Endothelial cell of umbilical vein (primary cell): ENCODE measurements at places on chromosomes 2 and 18. TPM values are rescaled to one million over a fixed set of nuclear protein-coding genes. Genes with fewer than 3 reads are reported as not detected.
A peak's percentile ranks its signal among the peaks of the same experiment; 100 is the strongest.

GRCh38 chr2:54672590-54673456, 50.6 kb upstream of the EML6 start:
- DNase-seq: peak; percentile 21

DNA sequence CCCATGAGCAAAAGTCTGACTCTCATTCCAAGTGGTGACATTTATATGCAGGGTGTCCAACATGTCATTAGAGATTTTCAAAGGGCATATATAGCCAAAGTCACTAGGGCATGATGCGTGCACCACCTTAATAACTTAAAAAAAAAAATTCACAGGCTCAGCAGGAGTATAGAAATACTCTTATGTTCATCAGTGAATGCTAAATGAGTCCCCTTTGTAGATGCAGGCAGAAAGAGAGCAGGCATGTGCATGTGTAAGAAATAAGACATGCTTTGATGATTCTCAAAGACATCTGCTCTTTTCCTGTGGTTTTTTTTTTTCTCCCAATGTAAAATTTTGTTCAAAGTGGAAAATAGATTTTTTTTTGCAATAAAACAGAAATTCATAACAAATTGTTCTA, 112.3 kb upstream of the AQP4 start:
- DNase-seq: no peak

The DPP4 gene
- total RNA-seq: 3.0 and 6.2 TPM in 2 replicates

- no peak for DNase-seq
Measured at GRCh38 chr18:48913201-48913600, 37.6 kb downstream of the SMAD7 start.

The EML4 gene
- 30.8 and 32.0 TPM in 2 replicates for total RNA-seq

DNA sequence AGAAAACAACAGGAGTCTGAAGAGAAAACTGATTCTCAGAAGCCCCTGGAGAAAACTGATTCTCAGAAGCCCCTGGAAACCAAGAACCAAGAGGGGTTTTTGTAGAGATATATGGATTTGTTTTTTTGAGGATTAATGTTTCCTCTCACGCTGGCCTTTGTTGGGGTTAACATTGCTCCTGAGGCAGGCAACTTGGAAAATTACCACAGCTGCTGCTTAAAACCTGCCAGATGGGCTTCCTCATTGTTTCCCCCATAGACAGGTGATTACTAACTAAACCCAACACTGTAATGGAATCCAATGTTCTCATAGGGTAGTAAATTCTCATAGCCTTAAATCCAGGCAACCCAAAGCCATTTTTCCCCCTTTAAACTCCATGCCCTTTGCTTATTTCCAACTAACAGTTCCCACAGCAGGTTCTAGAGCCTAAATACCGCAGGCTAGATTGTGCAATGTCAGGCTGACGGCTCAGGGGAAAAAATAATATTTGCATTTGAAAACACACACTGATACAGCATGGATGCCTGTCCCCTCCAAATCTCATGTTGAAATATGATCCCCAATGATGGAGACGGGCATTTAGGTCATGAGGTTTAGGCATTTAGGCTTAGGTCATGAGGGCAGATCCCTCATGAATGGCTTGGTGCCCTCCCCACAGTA, 272.3 kb upstream of the PKDCC start:
- no peak for DNase-seq

The GLI2 gene
- total RNA-seq: 0.13 and 0.51 TPM in 2 replicates

DNA sequence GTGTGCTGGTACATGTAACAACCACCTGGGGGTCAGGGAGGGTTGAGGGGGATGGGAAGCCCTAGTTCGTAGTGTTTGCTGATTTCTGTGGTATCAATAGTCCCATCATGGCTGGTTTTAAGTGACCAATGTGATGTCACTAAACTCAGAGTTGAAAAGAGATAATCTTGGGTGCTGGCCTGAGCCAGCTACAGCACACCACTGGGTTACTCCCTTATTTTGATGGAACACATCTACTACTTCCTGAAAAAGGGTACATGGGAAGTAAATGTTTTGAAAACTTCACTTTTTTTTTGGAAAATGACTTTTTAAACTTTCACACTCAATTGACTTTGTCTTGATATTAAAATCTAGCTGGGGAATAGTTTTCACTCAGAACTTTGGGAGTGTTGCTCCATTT, 87.0 kb upstream of the CXCR4 start:
- DNase-seq: no peak

GRCh38 chr2:112832841-112833638, 3.5 kb downstream of the IL1B start:
- no peak for DNase-seq

DNA sequence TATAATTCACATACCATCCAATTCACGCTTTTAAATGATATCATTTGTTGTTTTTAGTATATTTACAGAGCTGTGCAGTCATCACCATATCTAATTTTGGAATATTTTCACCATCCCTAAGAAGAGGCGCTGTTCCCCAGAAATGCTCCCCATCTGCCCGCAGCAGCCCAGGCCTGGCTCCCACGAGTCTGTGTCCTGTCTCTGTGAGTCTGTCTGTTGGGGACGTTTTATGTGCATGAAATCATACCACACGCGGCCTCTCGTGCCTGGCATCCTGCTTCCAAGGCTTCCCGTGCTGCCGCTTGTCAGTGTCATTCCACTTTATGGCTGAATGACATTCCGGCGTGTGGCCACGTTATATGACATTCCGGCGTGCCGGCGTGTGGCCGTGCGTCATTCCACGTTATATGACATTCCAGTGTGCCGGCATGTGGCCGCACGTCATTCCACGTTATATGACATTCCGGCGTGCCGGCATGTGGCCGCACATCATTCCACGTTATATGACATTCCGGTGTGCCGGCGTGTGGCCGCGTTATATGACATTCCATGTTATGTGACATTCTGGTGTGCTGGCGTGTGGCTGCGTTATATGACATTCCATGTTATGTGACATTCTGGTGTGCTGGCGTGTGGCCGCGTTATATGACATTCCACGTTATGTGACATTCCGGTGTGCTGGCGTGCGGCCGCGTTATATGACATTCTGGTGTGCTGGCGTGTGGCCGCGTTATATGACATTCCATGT, 276.4 kb downstream of the TWIST2 start:
- no peak for DNase-seq

GRCh38 chr18:39259736-39260135, 1694.1 kb upstream of the CELF4 start:
- DNase-seq: no peak

- no peak for DNase-seq
Measured at GRCh38 chr2:190255676-190256075, 64.0 kb downstream of the HIBCH start.

The GPC1 gene
- total RNA-seq: 23.9 and 31.1 TPM in 2 replicates
